ENCODE measurements at places on chromosomes 7 and 10.

GRCh38 chr7:94231305-94231704 is 163.4 kb upstream of the COL1A2 start:
- no peaks in the 10 kb centered on the region for H3K4me1 ChIP-seq
- no peak overlapping the region for H3K27ac ChIP-seq
- H3K27me3 ChIP-seq = no peaks in the 10 kb centered on the region
- H3K4me3 ChIP-seq = no peak overlapping the region

DNA sequence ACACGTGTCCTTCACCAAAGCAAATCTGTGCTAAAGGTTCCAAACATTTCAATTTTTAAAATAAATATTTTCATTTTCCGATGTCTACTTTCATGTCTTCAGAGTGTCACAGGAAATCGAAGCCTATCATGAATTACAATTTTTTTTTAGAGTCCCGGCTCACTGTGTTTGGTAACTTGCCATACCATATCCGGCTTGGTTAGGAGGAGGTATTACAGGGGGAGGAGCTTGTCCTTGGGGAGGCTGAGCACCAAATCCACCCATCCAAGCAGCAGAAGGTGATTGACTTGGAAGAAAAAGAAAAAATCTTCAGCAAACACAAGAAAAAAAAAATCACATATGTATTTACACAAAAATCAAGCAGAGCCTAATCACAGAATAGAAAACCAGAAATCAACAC is 21.3 kb downstream of the TIAL1 start:
- H3K4me3 ChIP-seq = no peak overlapping the region
- no peaks in the 10 kb centered on the region for H3K4me1 ChIP-seq

DNA sequence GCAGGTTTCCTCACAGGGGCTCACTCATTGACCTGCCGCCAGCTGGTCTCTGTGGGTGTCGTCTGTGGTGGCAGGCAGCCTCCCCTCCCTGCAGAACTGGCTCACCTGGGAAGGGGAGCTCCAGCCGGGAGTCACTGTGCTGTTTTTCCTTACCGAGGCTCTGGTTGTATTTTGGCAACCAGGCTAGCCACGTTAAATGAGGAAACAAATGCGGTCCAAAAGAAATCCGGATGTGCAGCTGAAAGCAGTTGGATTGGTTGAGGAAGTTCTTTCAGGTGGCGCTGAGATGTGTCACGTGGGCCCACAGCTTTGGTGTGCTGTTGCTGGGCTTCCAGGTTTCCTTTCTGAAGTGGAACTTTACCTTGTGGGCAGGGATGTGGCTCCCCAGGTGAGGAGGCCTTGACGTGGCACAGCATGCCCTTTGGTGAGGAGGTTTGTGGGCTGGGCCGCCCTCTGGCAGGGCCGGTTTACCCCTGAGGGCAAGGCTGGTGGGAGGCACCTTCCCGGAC is 14.2 kb downstream of the MTURN start:
- H3K27me3 ChIP-seq = no peaks in the 10 kb centered on the region
- H3K4me3 ChIP-seq = no peak overlapping the region
- DNase-seq = no peak
- H3K27ac ChIP-seq = no peak overlapping the region

- no peaks in the 10 kb centered on the region for H3K36me3 ChIP-seq
- no peaks in the 10 kb centered on the region for H3K27me3 ChIP-seq
- DNase-seq = no peak
- H3K4me3 ChIP-seq = no peak overlapping the region
- H3K4me1 ChIP-seq = peaks cover 5% of the 10 kb centered on the region
- H3K27ac ChIP-seq = no peak overlapping the region
Measured at GRCh38 chr7:80584778-80585177, 53.7 kb upstream of the CD36 start.

DNA sequence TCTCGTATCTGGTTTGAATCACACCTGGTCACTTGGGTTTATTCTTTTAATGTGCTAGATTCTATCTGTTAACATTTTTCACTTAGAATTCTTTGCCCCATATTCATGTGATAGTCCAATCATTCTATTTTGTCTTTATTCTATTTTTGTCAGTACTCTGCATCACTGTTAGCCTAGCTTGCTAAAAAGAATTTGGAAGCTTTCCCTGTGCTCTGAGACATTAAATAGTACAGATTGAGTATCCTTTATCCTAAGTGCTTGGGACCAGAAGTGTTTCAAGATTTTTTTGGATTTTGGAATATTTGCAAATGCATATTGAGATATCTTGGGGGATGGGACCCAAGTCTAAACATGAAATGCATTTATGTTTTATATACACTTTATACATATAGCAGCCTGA is 51.0 kb downstream of the RALA start:
- no peaks in the 10 kb centered on the region for H3K27me3 ChIP-seq
- H3K4me1 ChIP-seq = no peaks in the 10 kb centered on the region
- DNase-seq = no peak
- H3K36me3 ChIP-seq = peaks cover 16% of the 10 kb centered on the region
- H3K27ac ChIP-seq = no peak overlapping the region
- no peak overlapping the region for H3K4me3 ChIP-seq

GRCh38 chr7:101172854-101173751 is 7.0 kb downstream of the NAT16 start:
- peaks cover 100% of the 10 kb centered on the region for H3K27me3 ChIP-seq
- no peak overlapping the region for H3K27ac ChIP-seq
- no peaks in the 10 kb centered on the region for H3K36me3 ChIP-seq
- peaks cover 19% of the 10 kb centered on the region for H3K4me1 ChIP-seq
- no peak for DNase-seq

Measured in mesothelial cell of epicardium (in vitro differentiated cells).